Effector CD4-positive, alpha-beta T cell (primary cell): ENCODE measurements at places on chromosomes 12 and 14.

GRCh38 chr12:2696136-2696535 is 98.6 kb upstream of the FKBP4 start:
- DNase-seq = no peak

DNA sequence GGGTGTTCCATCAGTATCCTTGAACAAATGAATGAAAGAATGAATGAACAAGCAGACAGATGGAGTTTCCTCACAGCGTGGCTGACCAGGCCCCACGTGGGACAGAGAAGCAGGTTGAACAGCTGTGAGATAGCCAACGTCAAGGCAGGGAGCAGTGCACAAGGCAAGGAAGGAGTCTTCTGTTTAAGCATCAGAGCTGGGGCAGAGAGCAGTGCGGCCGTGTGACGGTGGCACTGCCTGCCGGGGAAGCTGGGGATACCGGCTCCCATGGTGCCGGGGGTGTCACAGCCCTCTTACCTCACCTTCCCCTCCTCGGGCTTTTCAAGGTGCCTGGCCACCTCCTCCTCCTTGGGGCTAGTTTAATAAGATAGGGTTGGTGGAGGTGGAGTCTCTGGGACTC is 73.2 kb upstream of the GPATCH2L start:
- DNase-seq = no peak

DNA sequence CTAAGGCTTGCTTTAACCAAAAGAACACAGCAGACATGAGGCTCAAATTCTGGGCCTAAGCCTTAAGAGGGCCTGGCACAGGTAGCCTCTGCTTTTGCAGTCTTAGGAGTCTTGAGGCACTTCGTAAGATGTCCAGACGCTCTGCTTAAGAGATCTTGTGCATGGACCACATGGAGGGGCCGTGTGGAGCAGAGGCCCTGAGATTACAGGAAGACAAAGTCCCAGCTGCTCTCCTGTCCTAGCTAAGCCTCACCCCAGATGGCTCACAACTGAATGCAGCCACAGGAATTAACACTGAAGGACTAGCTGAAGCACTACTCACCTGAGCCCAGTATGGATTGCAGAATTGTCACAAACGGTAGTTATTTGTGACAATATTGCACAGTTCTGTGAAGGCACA is 446.0 kb downstream of the PDZRN4 start:
- no peak for DNase-seq

- no peak for DNase-seq
These were observed 7.8 kb downstream of the PITPNM2 start for GRCh38 chr12:123142921-123143735.

GRCh38 chr12:868722-869121 is 80.8 kb downstream of the RAD52 start:
- no peak for DNase-seq

DNA sequence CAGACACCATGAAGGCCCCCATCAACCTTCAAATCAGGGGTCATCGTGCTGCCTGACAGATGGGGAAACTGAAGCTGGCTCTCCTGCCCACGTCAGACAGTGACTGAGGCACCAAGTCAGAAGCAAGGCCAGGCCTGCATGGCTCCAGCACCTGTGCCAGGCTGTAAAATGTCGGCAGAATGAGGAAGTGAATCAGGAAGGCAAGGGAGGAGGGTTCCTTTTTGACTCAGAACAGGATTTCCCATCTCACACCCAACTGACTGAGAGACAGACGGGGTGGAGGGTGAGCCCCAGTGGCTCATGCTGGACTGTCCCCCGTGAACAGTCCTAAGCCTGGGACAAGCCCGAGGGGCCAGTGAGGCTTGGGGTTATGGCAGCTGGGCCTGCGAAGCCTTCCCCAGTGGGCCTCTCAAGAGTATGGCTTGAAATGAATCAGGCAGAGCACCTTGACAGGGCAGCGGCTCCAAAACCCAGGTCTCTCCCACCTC is 20.9 kb downstream of the SYNE3 start:
- DNase-seq = no peak

DNA sequence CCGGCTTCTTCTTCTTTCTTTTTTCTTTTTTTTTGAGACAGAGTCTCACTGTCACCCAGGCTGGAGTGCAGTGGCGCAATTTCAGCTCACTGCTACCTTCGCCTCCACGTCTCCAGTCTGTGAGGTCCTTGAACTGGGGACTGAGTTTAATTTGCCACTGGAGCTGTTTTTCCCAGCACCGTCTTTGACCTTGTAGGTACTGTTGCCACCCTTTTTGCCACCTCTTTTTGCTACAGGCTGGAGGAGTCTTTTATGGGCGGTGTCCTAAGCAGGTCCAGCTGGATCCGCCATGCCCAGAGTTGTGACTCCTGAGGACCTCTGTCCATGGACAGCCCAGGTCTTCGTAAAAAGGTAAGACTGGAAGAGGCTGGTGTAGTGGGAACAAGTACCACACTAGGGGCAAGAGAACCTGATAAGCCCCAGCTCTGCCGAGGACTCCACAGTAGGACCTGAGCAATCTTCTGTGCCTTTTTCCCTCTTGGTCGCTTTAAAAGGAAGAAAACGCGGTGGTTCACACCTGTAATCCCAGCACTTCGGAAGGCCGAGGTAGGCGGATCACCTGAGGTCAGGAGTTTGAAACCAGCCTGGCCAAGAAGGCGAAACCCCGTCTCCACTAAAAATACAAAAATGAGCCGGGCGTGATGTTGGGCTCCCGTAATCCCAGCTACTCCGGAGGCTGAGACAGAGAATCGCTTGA is 946 bp downstream of the RNU4-2 start:
- no peak for DNase-seq

GRCh38 chr14:52883658-52884057 is 67.2 kb downstream of the FERMT2 start:
- no peak for DNase-seq

GRCh38 chr12:97556302-97556779 is 93.7 kb downstream of the RMST start:
- DNase-seq = no peak

DNA sequence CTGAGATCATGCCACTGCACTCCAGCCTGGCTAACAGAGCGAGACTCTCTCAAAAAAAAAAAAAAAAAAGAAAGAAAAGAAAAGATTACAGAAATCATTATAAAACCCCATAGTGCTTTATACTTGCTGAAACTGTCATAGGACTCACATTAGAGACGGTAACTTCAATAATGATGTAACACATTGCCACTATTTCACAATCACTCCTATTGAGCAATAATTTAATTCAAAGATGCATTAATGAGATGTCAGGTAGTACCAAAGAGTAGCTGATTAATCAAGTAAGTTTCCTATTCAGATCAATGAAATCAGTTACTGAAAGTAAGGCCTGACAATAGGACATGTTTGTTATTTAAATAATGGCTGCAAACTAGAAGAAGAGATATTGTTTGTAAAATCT is 751.5 kb upstream of the ALG10B start:
- no peak for DNase-seq

DNA sequence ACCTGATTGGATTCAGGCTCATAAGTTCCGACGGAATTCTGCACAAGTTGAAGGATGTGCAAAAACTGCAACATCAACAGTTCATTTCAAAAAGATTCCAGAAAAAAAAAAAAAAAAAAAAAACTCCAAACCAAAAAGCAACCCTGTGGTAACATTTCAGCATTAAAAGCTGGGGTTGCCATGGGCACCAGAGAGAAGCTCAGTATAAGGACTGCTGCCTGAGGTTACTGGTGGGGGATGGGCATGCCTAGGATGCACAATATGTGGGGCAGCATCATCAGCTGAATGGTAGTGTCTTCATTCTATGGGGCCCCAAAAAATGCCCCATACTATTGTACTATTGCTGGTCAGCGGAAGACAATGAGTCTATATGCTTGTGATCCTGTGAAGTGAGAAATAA is 44.7 kb downstream of the MBIP start:
- DNase-seq = no peak

- no peak for DNase-seq
These were observed 23.7 kb downstream of the SEL1L start for GRCh38 chr14:81509838-81510452.

DNA sequence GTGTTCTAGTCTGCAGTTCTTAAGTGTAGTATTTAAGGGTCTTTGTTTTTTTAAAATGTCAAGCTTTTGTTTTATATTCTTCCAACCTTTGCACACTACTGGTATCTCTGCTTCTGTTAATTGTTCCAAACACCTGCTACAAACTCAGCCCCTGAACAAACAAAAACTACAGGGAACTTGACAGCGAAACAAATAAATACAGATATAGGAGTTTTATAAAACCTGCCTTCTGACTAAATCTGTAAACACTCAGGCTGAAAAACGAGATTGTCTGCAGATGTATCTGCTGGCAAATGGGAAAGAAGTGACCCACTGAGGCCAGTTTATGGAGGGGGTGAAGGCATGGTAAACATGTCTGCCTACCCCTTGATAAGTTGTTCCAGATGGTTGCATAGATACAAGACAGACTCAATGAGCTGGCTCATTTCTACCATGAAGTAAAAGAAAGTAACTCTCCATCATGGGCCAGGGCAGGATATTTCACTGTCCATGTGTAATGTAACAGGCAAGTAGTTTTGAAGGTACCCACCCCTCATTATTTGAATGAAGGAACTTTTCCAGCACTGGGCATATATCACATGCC is 75.6 kb downstream of the LMO3 start:
- no peak for DNase-seq

GRCh38 chr12:114926341-114926740 is 242.4 kb upstream of the TBX3 start:
- no peak for DNase-seq

- DNase-seq = no peak
These were observed 628.6 kb downstream of the NRXN3 start for GRCh38 chr14:78798757-78799156.

- no peak for DNase-seq
These were observed 2.9 kb downstream of the MMP14 start for GRCh38 chr14:22839159-22839779.
